ENCODE measurements at places on chromosomes 5 and 9. TPM values are rescaled to one million over a fixed set of nuclear protein-coding genes. Genes with fewer than 3 reads are reported as not detected.

- no peak for DNase-seq
Observed at GRCh38 chr5:96219580-96220281, 213.3 kb downstream of the PCSK1 start.

DNA sequence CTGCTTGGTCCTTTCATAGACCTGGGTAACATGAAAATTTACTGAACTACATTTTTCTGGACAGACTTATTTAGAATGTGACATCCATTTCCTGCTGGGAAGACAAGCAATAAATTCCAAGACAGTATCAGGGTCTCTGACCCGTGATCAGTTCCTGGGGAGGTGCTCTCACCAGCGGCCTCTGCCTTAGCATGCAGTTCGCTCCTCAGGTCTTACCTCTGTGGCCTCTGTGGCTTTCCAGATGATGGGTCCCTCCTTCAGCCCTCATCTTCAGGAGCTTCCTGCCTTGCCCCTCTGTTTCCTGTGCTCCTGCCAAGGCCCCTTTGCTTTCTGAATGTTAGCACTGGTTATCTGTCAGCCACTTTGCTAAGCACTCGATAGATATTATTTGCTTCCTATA, 66.4 kb downstream of the CMYA5 start:
- no peak for DNase-seq

- no peak for DNase-seq
Observed at GRCh38 chr5:166024970-166025369, 2266.5 kb upstream of the WWC1 start.

DNA sequence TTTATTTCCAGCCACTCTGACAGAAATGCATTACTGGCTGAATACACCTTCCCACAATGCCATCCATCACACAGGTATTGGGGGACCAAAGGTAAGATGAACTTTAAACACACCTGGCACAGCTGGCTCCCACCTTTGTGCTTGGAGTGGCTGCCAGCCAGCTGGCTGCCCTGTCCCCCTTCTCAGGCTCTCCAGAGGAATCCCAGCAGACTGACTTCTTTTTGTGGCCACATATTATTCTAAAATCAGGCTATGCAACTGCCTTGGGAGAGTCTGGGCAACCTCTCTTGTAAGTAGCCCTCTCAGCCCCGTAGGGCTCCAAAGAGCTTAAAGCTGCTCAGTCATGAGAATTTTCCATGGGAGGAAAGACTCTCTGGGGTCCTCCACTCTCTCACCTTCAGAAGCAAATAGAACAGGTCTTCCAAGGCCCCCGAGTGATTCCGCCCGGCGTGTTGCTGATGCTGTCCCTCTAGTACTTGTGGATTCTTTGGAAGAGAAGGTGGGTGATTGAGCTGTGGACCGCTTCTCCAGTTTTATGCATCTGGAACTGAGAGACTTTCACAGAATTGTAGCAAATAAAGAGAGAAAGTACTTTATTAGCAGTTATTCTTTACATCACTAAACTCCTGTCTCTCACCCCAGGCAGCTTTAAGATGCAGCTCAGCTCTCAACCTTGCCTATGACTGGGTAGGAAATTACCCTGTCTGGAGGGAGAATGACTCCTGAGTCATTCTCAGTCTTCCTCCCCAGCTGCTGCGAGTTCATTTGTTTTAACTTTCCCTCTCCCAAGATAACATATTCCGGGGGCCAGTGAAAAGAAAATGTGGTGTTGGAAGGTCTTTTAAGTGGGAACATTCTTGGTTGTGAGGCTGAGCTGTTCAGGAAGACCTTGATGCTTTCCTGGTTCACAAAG, 159.4 kb upstream of the PITX1 start:
- DNase-seq = no peak

DNA sequence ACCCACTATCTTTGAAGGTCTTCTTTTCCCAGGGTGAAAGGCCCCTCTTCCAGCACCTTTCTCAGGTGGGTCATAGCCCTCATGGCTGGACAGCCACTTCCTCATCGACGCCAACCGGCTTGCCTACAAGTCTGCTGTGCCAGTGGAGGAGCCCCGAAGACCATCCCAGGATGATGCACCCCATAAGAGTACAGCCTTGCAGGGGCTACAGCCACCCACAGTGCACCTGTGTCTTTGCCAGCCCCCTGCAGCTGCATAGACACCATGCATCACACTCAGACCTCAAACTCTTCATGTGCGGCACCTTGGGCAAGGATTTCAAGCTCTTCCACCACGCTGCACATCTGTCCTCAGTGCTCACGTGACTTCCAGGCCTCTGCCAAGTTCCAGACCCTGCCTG, 173.4 kb downstream of the SLF1 start:
- DNase-seq = no peak

The MEF2C gene
- 0.09 TPM for total RNA-seq

DNA sequence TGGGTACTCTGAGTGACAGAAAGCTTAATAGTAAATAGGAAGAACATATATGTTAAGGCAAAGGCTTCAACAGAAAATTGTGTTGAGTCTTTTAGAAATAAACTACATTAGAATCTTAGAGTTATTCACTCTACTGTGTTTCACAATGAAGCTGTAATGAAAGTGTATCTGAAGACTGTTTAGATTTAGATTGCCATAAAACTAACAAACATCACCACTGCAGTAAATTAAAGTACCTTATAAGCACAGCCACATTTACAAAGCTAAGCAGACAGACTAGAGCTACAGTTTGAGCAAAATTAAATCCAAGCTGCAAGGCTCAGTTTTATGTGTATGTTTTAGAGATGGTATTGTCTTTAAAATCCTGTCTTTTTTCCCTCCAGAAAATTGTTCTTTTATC, 172.4 kb downstream of the PBX3 start:
- DNase-seq = no peak

GRCh38 chr5:134879456-134879855, 5.3 kb downstream of the TXNDC15 start:
- DNase-seq = no peak

DNA sequence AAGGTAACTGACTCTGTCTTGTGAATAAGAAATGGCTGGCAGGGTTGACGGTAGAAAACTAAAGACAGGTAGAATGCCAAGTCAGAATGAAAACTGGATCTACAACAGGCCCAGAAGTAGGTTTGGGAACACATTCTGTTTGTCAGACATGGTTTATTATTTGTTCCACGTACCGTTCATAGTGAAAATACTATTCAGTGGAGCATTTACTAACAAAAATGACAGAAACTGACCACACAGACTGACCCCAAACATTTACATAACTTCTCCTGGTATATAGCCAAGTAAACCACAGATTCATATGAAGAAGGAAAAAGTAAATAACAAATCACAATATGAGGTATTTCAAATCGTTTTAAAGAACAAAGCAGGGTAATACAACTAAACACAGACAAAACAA, 73.7 kb downstream of the SLC38A9 start:
- no peak for DNase-seq

DNA sequence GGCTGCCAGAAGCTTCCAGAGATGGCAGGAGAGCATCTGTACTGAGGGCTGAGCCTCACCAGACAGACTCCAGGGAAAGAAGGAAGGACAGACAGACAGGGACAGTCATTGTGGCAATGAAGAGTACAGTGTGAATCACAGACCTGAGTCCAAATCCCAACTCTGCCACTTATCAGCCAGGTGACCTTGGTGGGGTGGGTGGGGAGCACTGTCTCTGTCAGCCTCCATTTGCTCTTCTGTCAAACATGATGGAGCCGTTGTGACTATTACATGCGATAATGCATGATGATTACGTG, 85.9 kb upstream of the FSTL4 start:
- DNase-seq = no peak

DNA sequence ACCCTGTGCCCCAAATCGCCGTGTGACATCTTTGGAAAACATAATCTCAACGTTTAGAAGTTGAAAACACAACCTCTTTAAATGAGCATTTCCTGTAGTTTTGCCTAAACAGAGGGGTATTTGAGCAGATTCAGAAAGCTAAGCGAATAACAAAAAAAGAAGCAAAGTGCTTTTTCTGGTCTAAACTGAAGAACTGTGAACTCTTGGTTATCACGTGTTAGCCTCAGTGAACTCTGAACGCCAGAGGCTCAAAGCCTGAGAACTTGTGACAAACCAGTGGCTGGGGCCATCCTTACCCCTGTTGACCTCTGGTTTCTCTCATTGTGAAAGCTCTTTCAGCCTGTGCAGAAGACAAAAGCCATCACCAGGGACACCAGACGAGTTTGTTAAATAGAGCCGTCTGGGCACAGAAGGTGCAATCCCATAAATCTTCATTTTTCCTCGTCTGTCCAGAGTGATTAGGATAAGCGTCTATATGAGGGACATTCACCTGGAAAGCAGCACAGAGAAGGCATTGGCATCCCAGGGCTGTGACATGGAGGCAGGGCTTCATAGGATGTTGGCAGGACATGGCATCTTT, 61.4 kb upstream of the ICE1 start:
- DNase-seq = no peak

- DNase-seq = peak; percentile 75
Observed at GRCh38 chr9:127970401-127971313, 10.1 kb downstream of the EEIG1 start.

DNA sequence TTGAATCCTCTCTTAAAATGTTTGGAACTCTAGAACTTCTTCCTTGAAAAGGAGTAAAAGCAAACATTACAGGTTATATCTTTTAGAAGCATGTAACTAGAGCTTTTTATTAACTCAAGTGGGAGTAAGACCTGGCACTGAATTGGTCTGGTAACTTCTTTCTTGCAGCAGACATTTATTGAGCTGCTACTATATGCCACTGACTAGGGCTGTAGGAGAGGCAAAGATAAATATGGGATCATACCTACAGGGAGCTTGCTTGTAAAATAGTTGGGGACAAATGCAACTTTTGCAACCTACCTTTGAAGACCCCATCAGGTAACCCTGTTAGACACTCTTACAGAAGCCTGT, 231.9 kb upstream of the TUT7 start:
- no peak for DNase-seq

The HAVCR1 gene
- 0.72 TPM for total RNA-seq

- DNase-seq = no peak
Observed at GRCh38 chr5:13536933-13537332, 407.6 kb downstream of the DNAH5 start.

The FBN2 gene
- 0.09 TPM for total RNA-seq

The ISL1 gene
- total RNA-seq = not detected

DNA sequence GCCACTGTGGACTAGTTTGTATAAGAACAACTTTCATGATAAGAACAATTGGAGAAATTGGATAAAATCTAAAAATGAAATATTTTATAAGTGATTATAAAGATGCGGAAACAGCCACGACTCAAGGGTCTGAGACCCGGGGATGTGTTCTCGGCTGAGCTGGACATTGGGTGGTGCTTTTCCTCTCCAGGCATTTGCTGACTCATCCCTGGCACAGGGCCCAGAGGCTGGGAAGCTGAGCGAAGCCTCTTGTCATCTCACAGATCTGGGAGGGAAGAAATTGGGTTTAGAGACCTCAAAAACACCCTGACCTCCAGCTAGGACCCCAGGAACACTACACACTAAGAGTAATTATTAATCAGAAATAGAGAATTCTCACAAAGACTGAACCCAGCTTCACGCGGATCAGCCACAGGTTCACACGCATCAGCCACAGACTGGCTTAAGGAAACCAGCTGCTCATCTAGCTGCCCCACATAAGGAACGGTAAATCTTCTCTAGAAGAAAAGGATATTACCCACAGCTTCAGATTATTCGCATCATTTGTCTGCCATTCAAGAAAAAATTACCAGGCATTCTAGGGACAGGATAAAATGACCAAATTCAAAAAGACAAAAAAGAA, 2.8 kb upstream of the OR2V1 start:
- DNase-seq = no peak

DNA sequence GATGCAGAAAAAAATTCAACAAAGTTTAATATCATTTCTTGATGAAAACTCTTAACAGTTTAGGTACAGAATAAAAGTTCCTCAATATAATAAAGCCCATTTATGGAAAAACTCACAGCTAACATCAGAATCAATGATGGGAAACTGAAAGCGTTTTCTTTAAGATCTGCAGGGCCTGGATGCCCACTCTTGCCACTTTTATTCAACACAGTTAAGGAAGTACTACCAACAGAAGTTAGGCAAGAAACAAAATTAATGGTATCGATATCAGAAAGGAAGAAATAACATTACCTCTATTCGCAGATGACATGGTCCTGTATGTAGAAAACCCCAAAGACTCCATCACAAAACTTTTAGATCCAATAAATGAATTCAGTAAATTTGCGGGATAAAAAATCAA, 542.4 kb upstream of the RGMB start:
- no peak for DNase-seq

The PAEP gene
- not detected for total RNA-seq

DNA sequence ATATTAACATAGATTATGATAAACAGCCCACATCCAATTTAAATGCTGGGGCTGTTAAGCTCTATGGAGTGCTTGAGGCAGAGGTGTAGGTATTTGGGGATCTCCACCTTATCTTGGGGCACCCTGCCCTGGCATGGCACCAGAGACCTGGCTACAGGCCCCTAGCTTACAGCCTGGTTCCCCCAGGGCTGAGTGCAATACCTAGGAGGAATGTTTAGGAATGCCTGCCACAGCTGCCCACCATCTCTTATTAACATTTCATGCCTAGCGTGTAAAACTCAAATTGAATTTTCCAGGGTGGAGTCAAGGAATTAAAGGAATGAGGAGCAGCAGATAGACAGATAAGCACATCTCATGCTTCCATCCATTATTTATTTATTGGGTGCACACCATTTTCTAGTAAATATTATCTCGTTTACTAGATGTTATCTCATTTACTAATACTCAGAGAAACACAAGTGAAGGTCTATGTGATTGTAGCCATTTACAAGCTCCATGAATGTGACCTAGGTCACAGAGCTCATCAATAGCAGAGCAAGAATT, 55.6 kb upstream of the TNFSF8 start:
- no peak for DNase-seq

- DNase-seq = no peak
Observed at GRCh38 chr9:121280715-121281613, 13.0 kb downstream of the GSN start.

DNA sequence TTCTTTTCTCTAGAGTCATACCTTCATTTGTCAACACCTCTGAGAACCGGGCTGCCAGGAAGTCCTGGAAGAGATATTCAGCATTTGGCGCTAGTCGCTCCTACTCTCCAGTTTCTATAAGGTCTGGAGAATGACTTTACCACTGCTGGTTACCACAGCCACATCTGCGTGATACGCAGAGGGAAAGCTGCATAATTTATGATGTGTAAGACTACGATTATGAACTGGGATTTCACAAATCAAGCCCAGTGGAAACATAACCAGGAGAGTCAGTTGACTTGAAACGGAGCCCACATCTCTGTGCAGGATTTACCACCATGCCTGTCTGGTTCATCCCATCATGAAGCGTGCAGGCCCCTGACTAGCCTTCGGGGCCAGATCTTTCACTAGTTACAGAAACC, 72.6 kb downstream of the FGF1 start:
- no peak for DNase-seq

The LIFR gene
- total RNA-seq = 0.25 TPM

DNA sequence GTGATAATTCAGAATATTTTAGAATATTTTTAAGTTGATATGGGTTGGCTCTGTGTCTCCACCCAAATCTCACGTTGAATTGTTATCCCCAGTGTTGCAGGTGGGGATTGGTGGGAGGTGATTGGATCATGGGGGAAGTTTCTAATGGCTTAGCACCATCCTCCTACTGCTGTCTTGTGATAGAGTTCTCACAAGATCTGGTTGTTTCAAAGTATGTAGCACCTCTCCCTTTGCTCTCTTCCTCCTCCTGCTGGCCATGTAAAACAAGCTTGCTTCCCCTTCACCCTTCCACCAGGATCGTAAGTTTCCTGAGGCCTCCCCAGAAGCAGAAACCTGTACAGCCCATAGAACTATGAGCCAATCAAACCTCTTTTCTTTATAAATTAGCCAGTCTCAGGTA, 214.6 kb upstream of the C9orf72 start:
- no peak for DNase-seq

All from activated naive CD4-positive, alpha-beta T cell treated with anti-CD3 and anti-CD28 coated beads, Interleukin-2, amount 50 U/mL, for 72 hours (primary cell).